ENCODE measurements at places on chromosomes 3 and 15. TPM values are rescaled to one million over a fixed set of nuclear protein-coding genes. Genes with fewer than 3 reads are reported as not detected.

The SKOR1 gene
- total RNA-seq = 0.47 TPM

- no peak for DNase-seq
These were observed 2.1 kb downstream of the ALDH1A3 start for GRCh38 chr15:100881573-100882336.

DNA sequence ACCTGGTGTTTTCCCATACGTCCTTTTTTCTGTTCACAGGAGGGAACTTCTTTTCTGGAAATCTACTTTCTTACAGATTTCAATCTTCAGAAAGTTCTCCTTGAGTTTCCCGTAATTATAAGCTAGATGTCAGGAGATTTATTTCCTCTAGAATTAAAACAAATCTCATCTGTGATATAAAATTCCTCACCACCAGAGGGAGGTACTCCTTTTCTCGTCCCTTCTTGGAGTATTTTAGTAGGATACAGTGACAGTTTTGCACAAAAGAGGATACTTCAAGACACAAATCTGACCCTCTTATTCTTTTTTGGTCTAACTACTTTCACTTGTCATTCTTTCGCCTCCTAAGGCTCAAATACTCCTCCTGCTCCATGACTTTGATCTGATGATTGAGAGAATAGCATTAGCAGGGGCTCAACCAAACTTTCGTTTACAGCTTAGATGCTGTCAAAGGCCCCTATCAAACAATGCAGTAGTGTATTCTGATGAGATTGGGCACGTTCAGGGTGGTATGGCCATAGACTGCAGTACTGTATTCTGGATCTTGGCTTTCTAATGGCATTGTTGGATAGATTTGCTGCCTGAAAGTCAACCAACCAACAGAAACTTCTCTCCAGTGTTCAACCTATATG lies 38.0 kb downstream of the TMEM41A start:
- DNase-seq = no peak

DNA sequence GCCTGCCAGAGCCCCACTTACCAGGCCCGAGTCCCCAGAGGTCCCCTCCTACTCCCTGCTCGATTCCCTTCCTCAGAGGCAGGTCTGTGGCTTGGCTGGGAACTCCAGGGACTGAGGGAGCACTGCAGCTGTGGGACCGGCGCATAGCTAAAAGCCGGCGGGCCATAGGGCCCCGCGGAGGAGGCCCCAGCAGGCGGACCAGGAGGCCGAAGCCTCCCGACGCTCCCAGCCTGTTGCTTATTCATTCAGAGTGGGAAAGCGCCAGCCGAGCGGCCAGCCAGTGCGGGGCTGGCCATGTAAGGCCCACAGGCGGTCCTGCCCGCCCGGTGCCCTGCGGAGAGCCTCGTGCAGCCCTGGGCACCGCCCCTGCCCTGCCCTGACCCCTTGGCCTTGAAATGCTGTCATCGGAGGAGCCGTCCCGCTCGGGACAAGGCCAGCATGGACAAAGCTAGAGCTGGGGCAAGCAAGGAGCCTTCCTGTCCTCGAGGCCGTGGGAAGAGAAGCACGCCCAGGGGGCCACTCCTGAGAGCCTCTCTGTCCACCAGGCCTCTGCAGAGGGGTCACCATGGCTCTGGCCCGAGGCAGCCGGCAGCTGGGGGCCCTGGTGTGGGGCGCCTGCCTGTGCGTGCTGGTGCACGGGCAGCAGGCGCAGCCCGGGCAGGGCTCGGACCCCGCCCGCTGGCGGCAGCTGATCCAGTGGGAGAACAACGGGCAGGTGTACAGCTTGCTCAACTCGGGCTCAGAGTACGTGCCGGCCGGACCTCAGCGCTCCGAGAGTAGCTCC lies at the start of gene LOXL1:
Gene LOXL1, plus strand, starts transcription at position 244 of the 784 bp plus-strand sequence. Its CDS starts 322 bp downstream, at position 566.
- DNase-seq = no peak

GRCh38 chr3:179608931-179609720 lies 4.5 kb downstream of the NDUFB5 start:
- DNase-seq = no peak

DNA sequence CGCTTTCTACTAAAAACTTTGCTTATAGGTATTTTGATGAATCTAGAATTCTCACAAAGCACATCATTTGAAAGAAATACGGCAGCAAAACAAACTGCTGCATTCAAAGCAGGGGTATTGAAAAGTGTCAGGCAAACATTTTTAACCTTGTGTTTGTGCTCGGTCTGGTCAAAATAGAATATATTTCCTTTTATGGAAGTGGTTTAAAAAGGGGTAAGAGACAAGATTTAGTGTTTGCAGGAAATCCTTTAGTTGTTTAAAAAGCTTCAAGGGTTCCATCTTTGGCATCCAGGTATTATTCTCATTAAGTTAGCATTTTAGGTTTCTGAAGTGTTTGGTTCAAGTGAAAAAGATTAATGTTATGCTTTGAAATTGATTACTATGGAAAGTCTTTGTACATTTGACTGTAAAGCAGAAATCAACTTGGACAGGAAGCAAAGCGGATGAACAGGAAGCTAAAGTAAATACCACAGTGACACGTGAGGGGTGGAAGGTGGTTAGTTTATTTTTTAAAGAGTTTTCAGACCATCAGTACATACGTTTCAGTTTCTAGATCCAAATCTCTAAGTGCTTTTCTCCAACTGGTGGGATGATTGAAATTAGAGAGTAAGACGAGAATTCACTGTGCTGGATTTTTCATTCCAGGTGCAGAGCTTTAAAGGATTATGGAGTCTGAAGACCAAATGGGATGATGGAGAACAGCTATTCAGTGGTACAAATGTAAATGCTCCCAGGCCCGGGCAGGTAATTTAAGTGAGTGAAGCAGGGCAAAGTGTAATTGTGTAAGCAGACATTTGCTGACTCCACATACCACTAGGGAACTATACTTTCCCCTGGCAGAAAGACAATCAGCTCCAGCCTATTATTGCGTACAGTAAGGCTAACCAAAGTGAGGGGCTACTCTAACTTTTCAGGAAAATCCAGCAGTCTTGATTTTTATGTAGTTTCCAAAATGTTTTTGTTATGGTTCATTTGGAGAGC lies 341.8 kb upstream of the TBL1XR1 start:
- no peak for DNase-seq

DNA sequence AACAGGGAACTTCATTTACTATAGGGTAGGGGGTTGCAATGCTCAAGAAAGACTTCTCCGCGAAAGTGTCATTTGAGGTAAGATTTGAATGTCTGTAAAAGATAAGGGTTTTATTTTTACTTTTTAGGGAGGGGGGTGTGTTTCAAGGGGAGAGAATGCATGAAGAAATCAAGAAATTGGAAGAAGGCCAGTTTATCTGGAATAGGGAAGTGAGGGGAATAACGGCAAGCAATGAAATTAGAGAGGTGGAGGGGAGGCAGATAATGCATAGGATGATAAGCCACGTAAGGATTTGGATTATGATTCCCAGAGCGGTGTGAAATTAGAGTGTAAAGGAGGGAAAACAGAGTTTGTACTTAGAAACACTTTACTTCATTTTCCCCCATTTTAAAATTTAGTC lies 63.0 kb upstream of the MB21D2 start:
- DNase-seq = no peak

DNA sequence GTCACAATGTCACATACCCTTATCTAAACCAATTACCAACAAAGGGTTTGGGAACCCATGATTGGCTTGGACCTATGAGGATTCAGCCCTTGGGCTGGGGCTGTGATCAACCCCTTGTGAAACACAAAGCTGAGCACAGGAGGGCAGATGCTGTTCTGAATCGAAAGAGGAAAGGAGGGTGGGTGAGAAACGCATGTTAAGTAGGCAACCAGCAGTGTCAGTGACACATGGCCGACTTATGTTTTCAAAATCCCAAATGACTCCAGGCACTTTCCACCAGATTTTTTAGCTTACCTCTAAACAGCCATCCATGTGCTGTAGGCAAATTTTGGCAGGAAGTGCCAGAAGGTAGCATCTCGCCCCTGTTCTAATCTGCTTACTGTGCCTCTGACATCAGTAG lies 34.1 kb upstream of the KLHL25 start:
- no peak for DNase-seq

All from adrenal gland (tissue), 19 donors.